Epithelial cell of prostate (primary cell): ENCODE measurements at places on chromosomes 6 and 20.
A peak's percentile ranks its signal among the peaks of the same experiment; 100 is the strongest.

DNA sequence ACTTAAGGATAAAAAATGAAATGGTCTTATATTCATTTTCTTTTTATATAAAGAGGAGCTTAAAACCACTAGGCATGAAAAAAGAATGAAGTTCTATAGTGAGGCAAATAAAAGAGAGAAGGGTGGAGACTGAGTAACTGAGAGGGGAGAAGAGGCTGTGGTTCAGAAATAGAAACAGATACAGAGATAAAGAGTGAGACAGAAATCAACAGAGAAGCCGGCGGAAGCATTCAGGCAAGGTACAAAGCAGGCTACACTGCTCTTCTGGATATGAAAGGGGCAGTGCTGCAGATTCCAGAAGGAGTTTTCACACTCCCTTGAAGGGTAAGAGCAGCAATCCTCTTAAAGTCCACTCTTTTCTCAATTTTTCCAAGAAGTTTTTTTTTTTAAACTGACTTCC lies 29.9 kb downstream of the NFATC2 start:
- DNase-seq, result no peak

GRCh38 chr6:97813889-97814567 lies 531.0 kb upstream of the MMS22L start:
- DNase-seq, result no peak

DNA sequence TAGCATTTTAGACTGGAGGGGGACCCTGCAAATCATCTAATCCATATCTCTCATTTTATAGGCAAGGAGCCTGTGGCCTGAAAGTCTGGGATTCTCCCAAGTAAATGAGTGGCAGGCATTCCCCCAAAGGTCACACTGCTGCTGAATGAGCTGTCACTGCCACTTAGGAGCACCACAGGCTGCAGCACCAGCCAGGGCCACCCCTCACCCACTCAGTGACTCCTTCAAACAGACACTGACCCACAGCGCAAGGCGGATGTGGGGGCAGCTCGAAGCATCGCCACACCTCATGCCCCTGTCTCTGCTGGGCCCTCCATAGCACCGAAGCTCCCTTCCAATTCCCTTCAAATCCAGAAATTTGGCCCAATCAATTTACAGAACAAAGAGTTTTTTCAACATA lies 119.9 kb upstream of the ARID1B start:
- DNase-seq, result no peak

DNA sequence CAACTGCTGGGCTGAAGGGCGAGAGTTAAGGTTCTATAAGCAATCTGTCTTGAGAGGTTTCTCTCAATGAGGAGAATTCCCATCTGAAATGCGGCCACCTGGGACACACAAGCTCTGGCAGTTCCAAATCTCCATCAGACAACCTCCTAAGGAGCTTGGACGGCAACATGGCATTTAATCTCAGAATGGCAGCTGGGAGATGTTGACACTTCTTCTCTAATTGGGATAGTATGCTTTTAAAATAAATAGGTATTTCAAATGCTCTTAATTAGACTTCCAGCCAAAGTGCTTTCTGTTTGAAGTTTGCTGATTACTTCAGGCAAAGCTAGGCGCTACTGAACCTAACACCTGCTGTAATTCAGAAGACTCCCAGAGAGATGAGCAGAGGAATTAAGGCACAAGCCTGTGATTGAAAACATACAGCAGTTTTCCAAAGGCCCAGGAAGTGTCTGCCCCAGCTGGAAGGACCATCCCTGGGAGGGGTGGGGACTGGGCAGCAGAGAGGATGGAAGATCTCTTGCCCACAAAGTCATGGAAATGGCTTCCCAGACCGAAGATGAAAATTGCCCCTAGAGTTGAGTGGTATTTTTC lies 59.1 kb upstream of the KCNK16 start:
- no peak for DNase-seq

DNA sequence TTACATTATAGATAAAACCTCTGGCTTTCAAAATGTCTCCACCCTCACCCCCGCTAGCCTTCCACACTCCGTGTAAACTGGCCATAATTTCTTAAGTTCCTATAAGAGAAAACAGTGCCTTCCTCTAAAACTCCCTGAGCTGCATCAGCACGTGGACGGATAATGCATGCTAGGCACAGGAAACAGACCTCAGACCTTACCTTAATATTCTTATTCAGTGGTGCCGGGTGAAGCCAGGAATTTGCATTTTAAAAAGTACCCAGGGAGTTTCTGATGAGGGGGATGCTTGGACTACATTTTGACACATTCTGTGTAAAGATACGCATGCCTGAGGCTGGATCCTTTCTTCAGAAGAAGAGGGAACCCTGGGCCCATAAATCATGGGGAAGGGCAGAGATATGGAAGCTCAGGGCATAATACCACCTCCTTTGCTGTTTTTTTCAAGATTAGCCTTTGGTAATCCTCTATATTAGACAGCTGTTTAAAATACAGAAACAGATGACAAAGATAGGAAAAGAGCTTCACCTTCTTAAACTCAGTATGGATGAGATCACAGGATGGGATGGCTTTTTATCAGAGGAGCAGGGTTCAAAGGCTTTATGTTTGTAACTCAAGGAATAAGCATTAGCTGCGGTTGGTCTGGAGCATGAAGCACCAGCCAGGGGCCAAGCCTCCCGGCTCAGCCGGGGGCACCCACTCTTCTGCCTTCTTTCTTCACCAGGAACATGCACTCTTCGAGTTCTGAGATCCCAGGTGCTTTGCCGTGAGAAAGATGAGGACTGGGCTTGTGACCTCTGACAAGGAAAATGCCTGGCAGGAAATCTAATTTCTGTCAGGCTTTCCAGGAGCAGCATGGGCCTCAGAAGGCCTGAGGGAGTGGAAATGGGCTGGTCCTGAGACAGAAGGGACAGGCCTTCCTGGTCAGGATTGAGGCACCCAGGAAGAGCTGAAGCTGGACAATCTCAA lies 218.1 kb upstream of the SOX4 start:
- no peak for DNase-seq

DNA sequence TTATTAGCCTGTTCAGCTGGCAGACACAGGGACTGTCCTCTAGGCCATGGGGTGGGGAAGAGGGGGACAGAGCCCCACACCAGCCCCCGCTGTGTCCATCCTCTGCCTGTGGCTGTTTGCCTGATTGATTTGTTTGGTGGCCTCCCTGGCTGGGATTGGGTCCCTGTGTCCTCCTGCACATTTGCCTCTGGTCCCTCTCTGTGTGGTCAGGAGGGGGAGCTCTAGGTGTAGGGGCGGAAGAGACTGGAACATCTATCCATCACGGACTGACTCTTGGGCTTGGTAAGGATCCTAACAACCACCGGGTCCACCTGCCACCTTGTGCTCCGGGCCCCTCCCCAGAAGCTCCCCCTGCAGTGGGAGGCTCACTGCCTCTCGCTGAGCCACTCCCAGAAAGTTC lies 38.4 kb upstream of the CCDC167 start:
- DNase-seq, result no peak

DNA sequence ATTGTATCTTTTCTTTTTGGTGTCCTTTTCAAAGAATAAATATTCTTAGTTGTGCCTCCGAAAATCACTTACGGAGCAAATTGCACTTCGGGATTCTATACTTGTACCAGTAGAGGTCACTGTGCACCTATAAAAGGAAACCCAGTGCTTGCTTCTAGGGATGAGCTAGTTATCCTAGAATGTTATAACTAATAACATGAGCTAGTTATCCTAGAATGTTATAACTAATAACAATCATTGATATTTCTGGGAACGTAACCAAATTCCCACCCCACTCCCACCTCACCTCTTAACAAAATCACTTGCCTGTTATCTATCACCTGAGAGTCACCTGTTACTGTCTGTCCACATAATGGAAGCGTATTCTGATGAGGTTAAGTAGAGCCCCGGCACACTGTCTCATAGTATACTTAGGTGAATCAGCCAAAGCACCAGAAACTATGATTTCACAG lies 126.9 kb upstream of the TIAM2 start:
- no peak for DNase-seq

DNA sequence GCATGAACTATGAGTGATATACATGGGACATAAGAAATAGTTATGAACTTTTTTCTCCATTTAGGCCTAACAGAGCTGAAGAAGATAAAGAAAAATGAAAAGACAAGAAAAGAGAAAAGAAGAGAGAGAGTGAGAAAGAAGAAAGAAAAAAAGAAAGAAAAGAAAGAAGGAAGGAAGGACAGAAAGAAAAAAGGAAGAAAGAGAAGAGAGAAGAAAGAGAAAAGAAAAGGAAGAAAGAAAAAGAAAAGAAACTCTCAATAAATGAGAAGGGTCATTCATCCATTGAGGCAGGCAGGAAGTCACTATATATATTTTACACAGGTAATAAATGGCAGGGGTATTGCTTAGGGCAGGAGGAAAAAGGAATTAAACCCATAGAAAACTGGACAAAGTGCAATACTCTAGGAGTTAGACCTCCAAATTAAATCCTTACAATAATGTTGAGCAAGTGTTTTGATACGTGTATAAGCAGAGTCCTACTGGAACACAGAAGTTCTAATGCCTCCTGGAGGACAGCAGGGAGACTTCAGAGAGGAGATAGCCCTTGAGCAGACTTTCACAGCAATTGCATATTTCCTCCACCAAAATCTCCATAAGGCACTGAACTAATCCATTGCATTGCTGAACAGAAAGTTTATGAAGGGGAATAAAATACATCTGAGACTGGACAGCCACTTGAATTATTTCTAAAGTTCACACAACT lies 86.4 kb upstream of the TENT5A start:
- DNase-seq, result no peak

DNA sequence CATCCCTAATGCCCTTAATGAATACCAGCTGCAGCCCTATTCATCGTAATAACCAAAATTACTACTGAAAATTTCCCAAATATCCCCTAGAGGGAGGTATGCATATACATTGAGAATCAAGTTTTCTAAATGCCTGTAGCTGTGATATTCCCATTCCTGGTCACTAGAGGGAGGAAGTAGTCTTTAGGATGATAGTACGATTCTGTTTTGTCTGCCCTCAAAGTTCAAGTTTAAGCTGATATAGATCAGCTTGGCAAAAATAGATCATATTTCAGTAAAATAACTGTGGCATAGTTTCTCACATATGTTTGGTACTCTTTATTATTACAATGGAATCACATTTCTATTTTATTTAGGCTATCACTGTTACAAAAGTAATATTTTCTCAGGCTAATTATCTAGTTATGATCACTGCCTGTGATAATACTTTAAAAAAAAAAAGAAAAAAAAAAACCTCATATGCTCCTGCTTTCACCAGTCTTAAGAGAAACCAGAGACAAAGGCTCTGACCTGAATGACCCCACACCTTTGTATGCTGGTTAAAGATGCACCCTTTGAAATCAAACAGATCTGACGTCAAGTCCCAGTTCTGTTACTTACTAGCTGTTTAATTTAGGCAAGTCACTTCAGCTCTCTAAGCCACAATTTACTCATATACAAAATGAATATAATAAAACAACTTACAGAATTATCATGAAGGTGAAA lies 11.0 kb downstream of the TSPYL1 start:
- no peak for DNase-seq

GRCh38 chr20:62027116-62027515 lies 38.6 kb downstream of the TAF4 start:
- DNase-seq, result no peak

DNA sequence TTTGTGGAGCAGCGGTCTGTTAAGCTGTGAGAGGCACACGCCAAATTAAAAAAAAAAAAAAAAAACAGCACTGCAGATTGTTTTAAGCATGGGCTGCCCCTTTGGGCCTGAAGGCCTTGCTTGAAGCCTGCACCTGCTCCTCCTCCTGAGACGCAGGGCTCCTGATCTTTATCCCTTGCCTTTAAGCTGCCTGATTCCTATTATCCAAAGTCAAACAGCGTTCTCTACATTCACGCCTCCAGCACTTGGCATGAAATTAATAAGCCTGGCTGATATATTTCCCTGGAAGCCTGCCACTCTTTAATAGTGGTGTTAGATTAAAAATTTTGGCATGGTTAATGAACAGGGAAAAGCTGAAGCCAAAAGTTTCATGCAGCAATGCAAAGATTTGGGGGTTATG lies 163.9 kb downstream of the FAXC start:
- DNase-seq, result no peak

DNA sequence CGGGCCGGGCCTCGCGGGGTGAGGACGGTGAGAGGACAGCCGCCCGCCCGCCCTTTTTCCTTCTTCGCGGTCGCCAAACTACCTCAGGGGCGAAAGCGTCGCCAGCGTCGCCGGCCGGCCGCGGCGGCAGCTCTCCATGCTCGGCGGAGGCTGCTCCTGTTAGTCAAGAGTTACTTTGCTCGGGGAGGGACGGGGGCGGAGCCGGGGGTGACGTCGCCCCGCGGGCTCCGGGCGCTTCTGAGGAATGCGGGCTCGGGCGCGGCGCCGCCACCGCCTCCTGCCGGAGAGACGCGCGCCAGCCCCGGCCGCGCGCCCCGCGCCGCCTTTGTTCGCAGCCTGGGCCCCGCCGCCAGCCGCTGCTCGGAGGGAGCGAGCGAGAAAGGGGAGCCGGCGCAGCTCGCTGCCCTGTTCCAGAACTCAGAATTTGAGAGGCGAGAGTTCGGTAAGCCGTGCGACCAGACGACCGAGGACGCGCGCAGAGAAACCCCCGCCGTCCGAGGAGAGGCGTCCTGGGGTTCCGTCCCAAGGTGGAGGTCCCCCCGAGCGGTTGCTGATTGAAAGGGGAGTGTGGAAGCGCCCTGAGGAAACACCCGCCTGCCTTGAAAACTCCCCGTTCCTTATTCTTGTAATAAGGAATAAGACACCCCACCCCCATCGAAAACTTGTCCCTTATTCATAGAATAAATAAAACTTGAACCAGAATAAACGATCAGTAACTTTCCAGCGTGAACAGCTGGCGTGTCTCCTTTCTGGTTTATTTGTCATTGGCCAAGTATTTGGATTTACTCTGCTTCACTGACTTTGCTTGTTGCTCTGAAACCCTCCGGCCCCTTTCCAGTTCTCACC lies at the start of gene PTPRK:
Gene PTPRK, minus strand, starts transcription at position 164 of the 846 bp plus-strand sequence. CDS start 241 bp downstream, outside the sequence.
- peak; percentile 55 for DNase-seq

GRCh38 chr6:3405182-3405518 lies 51.7 kb downstream of the SLC22A23 start:
- DNase-seq, result no peak

GRCh38 chr20:56629464-56630085 lies 469 bp downstream of the TFAP2C start:
- DNase-seq, result no peak

DNA sequence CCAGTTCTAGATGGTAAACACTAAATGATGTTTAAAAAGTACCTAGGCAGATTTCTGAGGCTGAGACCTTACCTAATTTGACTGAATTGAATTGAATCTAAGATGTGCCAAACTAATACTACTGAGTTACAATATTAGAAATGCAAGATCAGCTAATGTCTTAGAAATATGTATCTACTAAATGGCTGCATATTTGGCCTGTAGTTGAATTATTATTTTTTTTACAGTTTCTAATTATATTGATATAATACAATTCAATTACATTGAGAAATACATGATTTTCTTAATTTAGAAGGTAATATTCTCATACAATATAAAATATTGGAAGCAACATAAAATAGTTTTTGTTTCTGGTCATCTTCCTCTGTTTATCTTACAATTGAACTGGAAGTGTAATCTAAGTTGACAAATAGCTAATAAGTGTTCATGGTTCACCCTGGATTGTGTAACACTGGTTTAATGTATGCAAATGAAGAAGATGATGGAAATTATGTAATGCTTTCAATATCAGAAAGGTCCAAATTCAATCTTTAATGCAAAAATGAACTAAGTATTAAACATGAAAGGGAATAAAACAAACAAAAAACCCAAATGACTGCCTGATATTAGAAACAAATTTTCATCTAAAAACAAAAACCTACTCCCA lies 2.9 kb downstream of the MAP3K7 start:
- no peak for DNase-seq

- no peak for DNase-seq
Measured at GRCh38 chr6:38349795-38350194, 289.9 kb downstream of the BTBD9 start.
